ENCODE measurements at places on chromosomes 1 and 21. TPM values are rescaled to one million over a fixed set of nuclear protein-coding genes. Genes with fewer than 3 reads are reported as not detected.
A peak's percentile ranks its signal among the peaks of the same experiment; 100 is the strongest.

DNA sequence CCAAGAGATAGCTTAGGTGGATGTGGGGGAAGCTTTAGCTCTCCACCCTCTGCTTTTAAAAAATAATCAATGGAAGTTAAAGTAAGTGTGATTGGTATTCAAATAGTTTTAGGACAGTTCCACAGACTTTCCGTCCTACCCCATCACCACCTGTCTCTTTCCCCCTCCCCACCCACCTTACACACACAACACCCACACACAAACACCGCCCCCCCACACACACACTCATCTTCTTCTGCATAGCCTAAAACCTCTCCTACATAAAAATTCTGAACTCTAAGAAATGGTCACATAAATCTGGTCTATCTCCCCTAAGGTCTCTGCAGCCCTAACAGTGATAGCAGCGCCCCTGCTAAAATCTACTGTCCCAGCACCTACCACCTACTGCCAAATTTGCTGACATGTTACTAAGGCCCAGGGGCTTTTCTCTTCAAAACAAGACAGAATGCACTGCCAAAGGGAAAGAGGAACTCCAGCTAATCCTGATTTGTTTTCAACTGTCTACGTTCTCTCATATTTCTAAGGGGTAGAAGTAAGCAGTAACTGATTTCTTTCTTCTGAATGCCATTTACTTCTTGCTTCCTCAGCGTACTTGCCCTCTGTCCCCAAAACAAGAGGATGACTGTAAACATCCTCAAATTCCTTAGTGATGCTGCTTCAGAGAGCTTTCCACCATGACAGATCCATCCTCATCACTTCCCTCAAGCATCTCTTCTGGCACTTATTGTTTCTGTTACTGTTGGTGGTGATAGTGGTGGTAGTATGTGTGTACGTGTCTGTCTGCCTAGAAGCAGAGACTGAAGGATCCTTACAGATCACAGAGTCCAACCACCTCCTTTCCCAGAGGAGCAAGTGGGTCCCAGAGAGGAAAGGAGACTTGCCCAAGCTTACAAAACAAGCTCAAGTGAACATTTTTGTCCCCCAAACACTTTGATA is 56.8 kb downstream of the LUZP1 start:
- DNase-seq: no peak

DNA sequence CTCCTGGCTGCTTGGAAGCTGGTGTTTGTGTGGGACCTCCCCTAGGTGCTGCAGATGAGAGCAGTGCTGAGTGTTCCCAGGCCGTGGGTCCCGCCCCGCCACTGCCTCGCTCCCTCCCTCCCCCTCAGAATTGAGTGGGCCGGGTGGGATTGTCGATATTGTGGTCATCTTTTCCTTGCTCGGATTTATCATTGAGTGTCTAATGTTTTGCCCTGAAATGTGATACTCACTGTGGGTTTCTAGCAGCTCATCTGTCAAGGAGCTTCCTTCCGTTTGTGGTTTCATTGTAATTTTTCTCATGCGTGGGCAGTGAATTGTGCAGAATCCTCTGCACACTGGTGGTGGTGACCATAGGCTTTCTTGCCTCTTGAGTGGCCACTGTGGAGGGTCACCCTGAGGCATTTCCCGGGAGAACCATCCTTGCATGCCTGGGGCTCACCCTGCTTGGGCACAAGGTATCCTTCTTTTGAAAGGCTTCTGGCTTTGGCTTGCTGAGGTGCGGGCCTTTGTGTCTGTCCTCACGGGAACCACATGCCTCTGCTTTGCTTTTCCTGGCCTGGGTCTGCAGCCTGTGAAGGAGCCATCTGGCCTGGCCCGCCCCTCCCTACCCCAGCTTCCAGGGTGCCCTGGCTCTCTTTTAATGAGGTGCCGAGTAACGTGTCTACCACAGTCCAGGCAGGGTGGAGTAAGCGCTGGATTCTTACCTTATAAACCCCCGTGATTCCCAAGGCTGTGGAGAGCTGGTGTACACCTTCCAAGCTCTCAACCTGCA is 25.6 kb downstream of the SLX9 start:
- DNase-seq: peak; percentile 18

DNA sequence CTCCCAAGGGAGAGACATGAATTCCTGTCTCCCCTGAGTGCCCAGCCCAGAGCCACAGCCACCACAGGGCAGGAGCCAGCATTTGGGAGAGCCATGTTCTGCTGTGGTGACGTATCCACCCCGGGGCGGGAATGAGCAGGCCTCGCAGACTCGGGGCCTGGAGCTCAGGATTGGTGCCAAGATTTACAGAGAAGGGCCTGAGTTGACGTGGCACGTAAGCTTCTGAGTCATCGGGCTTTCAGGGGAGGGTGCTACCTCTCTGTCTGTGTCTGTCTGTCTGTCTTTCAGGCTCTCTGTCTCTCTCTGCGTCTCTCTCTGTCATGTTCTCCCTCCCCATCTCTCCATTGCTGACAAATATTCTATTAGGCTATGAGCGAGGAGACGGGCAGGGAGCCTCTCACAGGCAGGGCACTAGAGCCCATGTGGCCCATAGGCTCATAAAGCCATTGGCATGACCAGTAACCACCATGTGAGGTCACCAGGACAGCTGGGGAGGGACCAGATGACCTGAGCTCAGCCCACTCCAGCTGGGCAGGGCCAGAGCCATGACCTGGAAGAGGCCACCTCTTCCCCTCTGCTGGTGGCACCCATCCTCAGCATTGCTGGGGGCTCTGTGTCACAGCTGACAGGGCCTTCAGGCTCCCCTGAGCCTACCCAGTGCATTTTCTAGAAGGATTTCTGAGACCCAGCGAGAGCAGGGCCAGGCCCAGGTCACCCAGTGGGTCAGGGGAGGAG is 300.0 kb upstream of the VAMP3 start:
- DNase-seq: peak; percentile 55

- no peak for DNase-seq
Observed at GRCh38 chr1:100277866-100278265, 11.8 kb downstream of the RTCA start.

- no peak for DNase-seq
Observed at GRCh38 chr1:212179394-212180076, 105.7 kb upstream of the PPP2R5A start.

GRCh38 chr1:51564124-51564523 is 45.1 kb upstream of the EPS15 start:
- no peak for DNase-seq

DNA sequence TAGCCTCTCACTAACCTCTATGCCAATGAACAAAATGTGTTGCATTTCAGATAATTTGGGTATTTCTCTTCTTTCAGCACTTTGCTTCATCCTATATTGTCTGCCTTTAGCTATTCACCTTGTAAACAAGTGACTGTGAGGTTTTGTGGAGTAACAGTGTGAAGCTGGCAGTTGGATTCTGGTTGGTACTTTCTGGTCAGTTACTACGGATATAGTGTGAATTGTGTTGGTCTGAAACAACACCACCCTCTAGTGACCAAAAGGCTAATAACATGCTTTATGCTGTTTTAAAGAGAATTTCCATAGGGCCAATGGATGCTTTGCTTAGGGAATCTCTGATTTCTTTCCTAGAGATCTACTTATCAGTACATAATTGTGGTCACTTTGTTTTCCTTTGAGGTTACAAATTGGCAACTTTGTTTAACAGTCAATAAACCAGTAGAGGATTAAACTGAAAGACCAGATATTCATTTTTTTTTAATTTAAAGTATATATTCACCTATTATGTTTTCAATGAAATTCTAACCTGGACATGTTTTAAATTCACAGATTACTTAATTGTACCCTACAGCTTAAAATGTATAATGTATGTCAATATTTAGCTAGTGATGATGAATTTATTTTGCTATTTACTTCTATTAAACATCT is 2.5 kb upstream of the PTGER3 start:
- DNase-seq: no peak

GRCh38 chr1:78240755-78241154 is 195.0 kb downstream of the GIPC2 start:
- DNase-seq: no peak

Gene MAP10
- total RNA-seq: 2.1 TPM

Gene IFI44
- 3.6 TPM for total RNA-seq

Gene GNG12
- 25.1 TPM for total RNA-seq
